A673 (cell line): ENCODE measurements at places on chromosomes 7 and 10. TPM values are rescaled to one million over a fixed set of nuclear protein-coding genes. Genes with fewer than 3 reads are reported as not detected.

GRCh38 chr7:157839226-157839625 is 502.4 kb downstream of the DNAJB6 start:
- H3K27ac ChIP-seq = no peak overlapping the region
- H3K4me3 ChIP-seq = no peak overlapping the region
- no peaks in the 10 kb centered on the region for H3K36me3 ChIP-seq
- peaks cover 26% of the 10 kb centered on the region for H3K27me3 ChIP-seq
- no peak for DNase-seq

DNA sequence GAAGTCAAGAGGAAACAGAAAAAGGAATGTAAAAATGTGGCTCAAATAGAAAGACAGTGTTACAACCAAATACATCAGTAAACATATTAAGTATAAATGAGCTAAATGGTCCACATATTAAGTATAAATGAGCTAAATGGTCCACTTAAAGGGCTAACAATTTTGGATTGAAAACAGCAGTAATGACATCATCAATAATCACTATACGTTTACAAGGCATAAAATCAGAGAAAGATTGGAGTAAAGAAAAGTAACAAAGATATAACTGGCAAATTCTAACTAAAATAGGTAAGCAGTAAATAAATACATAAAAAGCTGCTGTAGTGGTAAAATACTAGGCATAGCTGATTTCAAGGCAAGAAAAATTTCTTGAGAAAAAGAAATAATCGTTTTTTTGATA is 1298.4 kb upstream of the CELF2 start:
- no peak overlapping the region for H3K4me3 ChIP-seq
- H3K27ac ChIP-seq = no peak overlapping the region
- no peaks in the 10 kb centered on the region for H3K4me1 ChIP-seq
- H3K36me3 ChIP-seq = no peaks in the 10 kb centered on the region

DNA sequence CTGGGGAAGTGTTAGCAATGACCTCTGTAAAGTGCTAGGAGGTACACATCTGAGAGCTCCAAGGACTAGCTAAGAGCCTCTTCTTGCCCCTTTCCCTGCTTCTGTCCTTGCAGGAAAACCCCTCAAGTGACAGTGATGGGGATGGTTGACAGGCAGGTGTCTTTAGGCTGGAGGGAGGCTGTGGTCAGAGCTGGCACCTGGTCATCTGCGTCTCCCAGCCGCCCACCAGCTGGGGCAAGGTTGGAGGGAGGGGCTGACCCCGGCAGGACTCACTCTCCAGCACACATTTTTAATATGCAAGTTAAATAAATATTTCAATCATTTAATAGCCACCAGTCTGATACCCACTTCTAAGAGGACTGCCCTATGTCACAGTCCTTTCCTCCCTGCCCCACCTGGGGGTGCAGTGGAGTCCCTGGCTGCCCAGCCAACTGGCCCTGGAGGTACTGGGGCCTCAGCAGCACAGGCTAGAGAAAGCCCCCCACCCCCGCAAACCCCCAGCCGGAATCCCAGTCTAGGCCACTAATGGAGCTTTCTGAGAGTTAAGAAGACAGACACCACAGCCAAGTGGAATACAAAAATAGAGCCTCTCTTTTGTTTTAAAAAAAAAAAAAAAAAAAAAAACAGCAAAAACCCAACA is 6.3 kb downstream of the FGF8 start:
- DNase-seq = no peak
- no peaks in the 10 kb centered on the region for H3K36me3 ChIP-seq
- H3K27me3 ChIP-seq = peaks cover 26% of the 10 kb centered on the region
- H3K4me1 ChIP-seq = peaks cover 12% of the 10 kb centered on the region
- no peak overlapping the region for H3K4me3 ChIP-seq
- H3K27ac ChIP-seq = no peak overlapping the region

The FAM131B gene
- total RNA-seq = 1.8 and 1.9 TPM in 2 replicates

The TRIM50 gene
- not detected in 2 replicates for total RNA-seq

The TMEM139 gene
- not detected in 2 replicates for total RNA-seq

DNA sequence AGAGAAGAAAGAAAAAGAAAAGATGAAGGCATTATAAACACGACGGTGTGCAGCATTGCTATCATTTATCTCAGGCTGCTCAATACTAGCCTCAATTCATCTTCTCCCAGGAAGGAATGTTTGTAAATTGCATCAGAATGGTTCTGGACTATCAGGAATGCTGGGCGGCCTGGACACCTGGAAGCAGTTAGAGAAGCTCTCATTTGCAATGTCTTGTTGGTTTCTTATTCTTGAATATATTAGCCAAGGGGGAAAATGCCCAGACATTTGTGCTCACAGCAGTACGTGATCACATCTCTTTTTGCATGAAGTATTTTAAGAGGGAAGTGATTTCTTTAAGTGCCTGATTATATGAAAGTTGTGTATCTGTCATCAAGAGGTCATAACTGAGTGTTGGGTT is 85.6 kb upstream of the IMMP2L start:
- H3K4me1 ChIP-seq = peaks cover 8% of the 10 kb centered on the region
- H3K27me3 ChIP-seq = no peaks in the 10 kb centered on the region
- H3K27ac ChIP-seq = no peak overlapping the region
- DNase-seq = peak; percentile 13
- H3K36me3 ChIP-seq = no peaks in the 10 kb centered on the region

DNA sequence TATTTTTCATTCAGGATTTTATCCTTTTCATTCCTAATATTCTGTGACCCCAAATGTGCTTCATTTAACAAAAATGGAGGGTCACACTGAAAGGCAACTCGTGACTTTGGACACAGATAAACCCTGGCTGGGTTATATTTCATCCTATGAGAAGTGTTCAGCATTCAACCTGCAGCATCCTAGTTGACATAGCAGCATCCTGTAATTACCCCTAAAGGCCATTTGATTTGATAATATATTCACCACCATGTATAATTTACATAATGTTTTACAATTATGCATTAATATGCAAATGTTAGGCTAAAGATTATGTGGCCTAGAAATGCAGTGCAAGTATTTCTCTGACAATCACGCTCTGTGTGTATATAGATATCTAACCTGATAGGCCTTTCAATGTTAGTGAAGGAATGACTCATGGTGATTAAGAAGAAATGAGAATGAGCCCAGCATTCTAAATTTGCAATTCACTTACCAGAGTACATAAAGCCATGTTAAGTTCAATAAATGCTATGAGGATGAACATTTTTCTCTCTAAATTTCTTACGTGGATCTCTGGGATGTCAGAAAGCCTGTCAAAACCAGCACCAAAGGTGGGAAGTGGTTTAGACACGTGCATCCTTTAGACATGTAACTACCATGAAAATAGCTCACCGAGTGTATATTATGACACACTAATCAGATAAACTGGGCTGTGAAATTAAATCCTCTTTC is 337.7 kb upstream of the AOAH start:
- no peak overlapping the region for H3K27ac ChIP-seq
- peaks cover 11% of the 10 kb centered on the region for H3K4me1 ChIP-seq
- H3K27me3 ChIP-seq = no peaks in the 10 kb centered on the region
- no peaks in the 10 kb centered on the region for H3K36me3 ChIP-seq
- no peak for DNase-seq
- H3K4me3 ChIP-seq = no peak overlapping the region

GRCh38 chr10:29784175-29784773 is 149.5 kb upstream of the SVIL start:
- no peak overlapping the region for H3K4me3 ChIP-seq
- DNase-seq = no peak
- no peaks in the 10 kb centered on the region for H3K27me3 ChIP-seq
- H3K4me1 ChIP-seq = no peaks in the 10 kb centered on the region
- no peaks in the 10 kb centered on the region for H3K36me3 ChIP-seq
- H3K27ac ChIP-seq = no peak overlapping the region

The OGDHL gene
- total RNA-seq = 1.6 and 2.6 TPM in 2 replicates

- no peaks in the 10 kb centered on the region for H3K4me1 ChIP-seq
- no peak overlapping the region for H3K27ac ChIP-seq
- H3K4me3 ChIP-seq = no peak overlapping the region
- no peak for DNase-seq
- no peaks in the 10 kb centered on the region for H3K36me3 ChIP-seq
Measured at GRCh38 chr7:40608321-40609075, 473.7 kb downstream of the SUGCT start.

DNA sequence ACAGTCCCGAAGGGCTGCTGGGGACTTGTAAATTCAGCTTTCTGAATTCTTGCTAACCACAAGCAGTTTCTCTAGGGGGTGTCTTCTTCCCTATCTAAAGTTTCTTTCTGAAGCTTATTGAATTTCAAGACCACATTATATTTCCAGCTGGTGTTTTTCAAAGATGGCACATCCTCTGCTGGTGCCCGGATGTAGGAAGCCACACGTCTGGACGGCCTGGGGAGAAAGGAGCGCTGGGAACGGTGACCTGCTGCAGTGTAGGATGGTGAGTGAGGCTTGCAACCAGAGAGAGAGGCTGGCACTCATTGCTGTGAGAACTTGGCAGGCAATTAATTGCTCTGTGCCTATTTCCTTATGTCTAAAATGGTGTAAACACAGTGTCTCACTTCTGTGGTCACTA is 776.4 kb downstream of the TYW1 start:
- no peaks in the 10 kb centered on the region for H3K36me3 ChIP-seq
- no peak for DNase-seq
- no peak overlapping the region for H3K27ac ChIP-seq

DNA sequence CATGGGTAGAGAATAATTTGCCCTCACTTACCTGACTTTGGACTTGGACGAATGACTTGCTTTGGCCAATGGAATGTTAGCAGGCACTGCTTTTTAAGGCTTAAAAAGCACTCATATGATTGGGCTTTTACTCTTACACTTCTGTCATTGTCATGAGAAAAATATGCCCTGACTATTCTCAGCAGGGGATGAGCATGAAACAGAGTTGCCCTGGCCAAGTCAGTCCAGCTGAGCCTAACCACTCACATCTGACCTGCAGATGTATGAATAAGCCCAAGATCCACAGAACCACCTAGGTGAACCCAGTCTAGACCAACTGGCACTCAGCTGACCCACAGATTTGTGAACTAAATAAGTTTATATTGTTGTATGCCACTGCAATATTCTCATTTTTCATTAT is 573.5 kb downstream of the TNS3 start:
- H3K27ac ChIP-seq = no peak overlapping the region
- H3K36me3 ChIP-seq = no peaks in the 10 kb centered on the region
- H3K27me3 ChIP-seq = no peaks in the 10 kb centered on the region
- no peak for DNase-seq
- H3K4me1 ChIP-seq = no peaks in the 10 kb centered on the region
- H3K4me3 ChIP-seq = no peak overlapping the region

DNA sequence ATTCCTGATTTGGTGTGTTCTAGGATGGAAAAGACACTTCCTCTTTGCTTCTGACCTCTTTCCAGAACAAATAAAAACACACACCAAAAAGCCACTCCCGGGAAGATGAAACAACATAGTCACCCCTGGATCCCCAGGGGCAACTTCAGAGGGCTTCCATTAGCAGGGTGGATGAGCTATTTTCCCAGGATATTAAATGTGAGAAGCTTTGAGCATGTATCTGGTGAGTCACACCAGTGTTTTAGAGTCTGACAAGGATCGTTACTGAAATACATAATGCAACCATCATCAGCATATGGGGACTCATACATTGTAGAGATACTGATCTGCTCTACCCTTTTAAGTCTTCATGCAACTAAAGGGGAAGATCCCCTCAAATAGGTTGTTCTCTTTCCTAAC is 115.5 kb upstream of the ZNF438 start:
- H3K27me3 ChIP-seq = no peaks in the 10 kb centered on the region
- H3K36me3 ChIP-seq = no peaks in the 10 kb centered on the region
- no peak for DNase-seq
- H3K4me1 ChIP-seq = no peaks in the 10 kb centered on the region
- no peak overlapping the region for H3K27ac ChIP-seq

The FAM237B gene
- not detected in 2 replicates for total RNA-seq

GRCh38 chr10:131475803-131476202 is 164.3 kb upstream of the TCERG1L start:
- no peak overlapping the region for H3K27ac ChIP-seq
- H3K36me3 ChIP-seq = no peaks in the 10 kb centered on the region
- H3K27me3 ChIP-seq = no peaks in the 10 kb centered on the region
- no peak for DNase-seq

The SLC26A5 gene
- not detected in 2 replicates for total RNA-seq

- peak; percentile 82 for DNase-seq
- peaks cover 49% of the 10 kb centered on the region for H3K4me1 ChIP-seq
- no peaks in the 10 kb centered on the region for H3K27me3 ChIP-seq
- peak overlapping the region; percentile 67 for H3K27ac ChIP-seq
- H3K36me3 ChIP-seq = no peaks in the 10 kb centered on the region
- H3K4me3 ChIP-seq = no peak overlapping the region
Measured at GRCh38 chr10:109205929-109206585, 717.3 kb downstream of the XPNPEP1 start.

DNA sequence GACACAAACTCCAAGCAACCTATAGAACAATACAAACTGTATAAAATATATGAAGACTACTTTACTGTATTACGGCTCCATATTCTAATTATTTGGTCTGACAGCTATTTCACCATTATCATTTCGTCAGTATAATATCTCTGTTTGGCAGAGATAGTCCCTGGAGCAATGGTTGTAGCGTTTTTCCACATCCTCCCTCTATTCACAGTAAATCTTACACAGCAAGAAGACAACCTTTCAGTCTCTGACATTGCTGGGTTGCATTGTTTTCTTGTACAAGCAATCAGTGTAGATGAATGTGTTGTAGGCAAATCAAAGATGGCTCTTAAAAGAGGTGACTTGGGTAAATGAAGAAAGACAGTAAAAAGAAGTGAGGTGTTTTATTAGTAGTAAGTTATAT is 105.6 kb upstream of the PLXDC2 start:
- H3K4me3 ChIP-seq = no peak overlapping the region
- no peaks in the 10 kb centered on the region for H3K36me3 ChIP-seq
- no peak overlapping the region for H3K27ac ChIP-seq
- H3K4me1 ChIP-seq = no peaks in the 10 kb centered on the region
- no peaks in the 10 kb centered on the region for H3K27me3 ChIP-seq
- no peak for DNase-seq
